ENCODE measurements at places on chromosomes 6 and 20.
A peak's percentile ranks its signal among the peaks of the same experiment; 100 is the strongest.

DNA sequence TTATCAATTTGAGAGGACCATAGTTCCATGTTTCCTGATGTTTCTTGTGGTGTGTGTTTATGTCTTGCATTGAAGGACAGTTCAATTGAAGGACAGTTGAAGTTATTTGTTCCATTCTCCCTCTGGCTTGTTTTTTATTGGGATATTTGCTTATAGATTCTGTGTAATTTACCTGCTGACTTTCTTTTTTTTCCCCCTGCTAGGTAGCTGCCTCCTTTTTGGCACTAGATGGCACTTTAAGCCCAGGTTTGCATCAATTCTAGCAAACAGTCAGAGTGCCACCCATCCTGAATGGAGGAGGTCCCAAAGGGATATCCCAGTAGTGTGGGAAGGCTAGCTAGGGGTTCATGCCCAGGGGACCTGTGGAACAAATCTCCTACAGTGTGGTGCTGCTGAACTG lies 78.1 kb downstream of the CFAP61 start:
- peak; percentile 1 for DNase-seq

DNA sequence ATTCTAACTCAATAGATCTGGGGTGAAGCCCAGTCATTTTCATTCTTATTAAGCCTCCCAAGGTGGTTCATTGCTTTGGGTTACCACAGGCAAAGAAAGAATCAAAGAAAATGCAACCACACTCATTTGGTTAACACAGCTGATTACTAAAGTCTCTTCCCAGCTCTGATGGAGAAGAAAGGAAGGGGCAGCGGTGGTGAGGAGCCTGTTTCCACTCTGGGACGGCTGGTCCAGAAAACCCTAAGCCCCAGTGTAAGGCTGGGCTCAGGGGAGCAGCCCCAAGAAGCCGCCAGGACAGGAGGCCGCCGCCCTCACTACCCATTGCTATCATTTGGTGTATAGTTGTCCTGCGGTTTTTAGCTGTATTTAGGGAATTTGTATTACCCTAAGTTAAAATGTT lies 226.9 kb downstream of the CD83 start:
- DNase-seq = no peak

DNA sequence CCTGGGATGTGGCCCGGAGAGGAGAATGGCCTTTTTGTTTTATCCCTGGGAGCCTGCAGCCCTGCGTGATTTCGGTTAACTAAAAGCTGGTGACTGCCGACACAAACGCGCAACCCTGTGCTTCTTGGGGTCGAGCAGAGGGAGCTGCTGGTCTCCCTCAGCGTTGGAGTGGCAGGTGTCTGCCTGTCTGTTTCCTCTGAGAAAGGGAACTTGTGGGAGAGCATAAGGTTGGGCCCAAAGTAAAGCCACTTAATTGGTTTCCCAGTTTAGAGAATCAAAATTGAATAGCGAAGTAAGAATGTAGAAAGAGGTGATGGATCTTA lies 500 bp downstream of the LTV1 start:
- no peak for DNase-seq

- DNase-seq = no peak
Observed at GRCh38 chr6:40499215-40499614, 87.9 kb downstream of the LRFN2 start.

DNA sequence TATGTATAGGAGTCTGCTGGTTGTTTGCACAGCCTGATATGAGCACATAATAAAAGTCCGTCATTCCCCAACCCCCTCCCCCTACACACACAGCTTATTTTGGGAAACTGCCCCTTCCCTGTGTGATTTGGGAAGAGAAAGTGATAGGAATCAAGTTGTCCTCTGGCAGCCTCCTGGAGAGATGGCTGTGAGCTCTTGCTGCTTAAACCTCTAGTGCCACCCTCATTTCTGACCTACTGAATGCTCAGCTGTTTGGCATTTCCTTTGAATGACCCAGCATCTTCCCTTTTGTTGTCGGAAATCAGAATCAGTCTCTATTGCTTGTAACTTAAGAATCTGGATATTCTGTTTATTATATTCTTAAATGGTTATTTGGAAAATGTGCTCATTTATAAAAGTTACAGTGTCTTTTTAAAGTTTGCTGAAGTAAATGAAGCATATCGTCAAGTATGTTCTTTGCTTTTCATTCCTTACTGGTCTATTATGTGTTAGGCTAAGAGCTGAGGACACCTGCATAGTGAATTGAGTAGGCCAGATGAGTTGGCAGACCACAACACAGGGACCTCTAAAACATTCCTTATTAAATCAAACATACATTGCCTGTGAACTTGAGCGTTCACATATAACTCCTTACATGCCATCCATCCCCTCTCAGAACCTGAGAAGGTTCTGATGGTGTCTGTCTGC lies 5.5 kb downstream of the RWDD2A start:
- no peak for DNase-seq

- peak; percentile 14 for DNase-seq
Observed at GRCh38 chr6:87174078-87174579, 18.8 kb downstream of the ZNF292 start.

- DNase-seq = peak; percentile 40
Observed at GRCh38 chr6:144585217-144585814, 300.2 kb downstream of the UTRN start.

- no peak for DNase-seq
Observed at GRCh38 chr6:122289762-122290539, 109.5 kb upstream of the HSF2 start.

- no peak for DNase-seq
Observed at GRCh38 chr20:51223183-51223720, 200.3 kb upstream of the KCNG1 start.

- no peak for DNase-seq
Observed at GRCh38 chr6:31775184-31775583, 1.9 kb downstream of the VWA7 start.

DNA sequence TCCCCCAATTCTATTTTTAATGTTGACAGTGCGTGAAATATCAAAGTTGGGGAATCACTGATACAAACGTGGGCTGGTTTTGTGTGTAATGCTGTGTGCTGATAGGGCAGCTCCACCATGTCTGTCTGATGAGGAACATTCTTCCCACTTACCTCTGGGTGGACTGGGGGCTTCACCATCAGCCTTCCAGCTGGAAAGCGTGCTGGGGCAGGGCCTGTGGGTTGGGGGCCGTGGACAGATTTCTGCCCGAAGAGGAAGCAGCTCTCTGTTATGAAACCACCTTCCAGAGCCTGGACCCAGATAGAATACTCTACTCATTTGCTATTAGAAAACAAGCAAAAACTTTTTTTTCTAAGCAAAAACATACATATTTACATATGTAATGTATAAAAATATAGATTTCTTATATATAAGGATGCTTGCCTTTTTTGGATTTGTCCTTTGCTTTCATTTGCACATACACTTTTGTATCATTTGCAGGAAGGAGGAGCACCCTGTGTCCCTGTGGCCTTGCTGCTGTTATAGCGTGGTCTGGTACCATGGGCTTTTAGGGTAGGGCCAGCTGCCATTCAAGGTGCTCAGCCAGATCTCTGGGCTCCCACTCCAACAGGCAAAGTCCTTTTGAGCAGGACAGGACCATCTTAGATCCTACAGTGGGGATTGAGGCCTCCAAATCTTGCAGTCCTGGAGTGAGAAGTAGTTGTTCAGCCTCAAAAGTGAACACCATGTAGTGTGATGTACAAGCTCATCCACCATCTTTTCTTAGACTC lies 48.1 kb downstream of the DUSP22 start:
- no peak for DNase-seq

GRCh38 chr6:26270486-26270861 lies 94.5 kb upstream of the BTN3A2 start:
- peak; percentile 23 for DNase-seq

DNA sequence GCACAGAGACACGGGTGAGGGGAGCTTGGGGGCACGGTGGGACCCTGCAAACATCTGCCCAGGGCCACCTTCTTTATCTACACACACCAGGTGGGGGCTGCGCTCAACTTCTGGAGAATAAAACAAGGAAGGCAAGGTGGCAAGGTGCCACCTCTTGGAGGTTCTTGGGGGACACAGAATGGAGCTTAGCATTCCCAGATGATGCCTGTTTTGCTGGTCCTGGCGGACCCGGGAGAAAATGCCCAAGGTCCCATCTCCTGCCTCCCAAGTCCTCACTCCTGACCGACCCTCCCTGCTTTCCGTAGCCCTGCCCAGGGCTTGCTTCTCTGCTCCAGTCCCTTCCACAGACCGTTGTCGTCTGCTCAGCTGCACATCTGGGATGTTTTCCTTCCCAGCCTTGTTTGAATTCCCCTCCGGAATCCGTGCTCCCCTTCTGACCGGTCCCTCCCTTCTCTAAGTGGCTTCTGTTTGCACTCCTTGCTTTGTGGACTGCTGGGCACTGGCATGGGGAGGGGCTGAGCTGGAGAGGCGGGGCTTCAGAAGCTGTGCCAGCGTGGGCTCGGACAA lies 13.1 kb downstream of the ITPR3 start:
- no peak for DNase-seq

GRCh38 chr6:84061174-84061573 lies 27.6 kb downstream of the MRAP2 start:
- DNase-seq = no peak

- no peak for DNase-seq
Observed at GRCh38 chr20:50532221-50532620, 22.0 kb downstream of the PTPN1 start.

GRCh38 chr6:133377219-133377618 lies 136.1 kb downstream of the EYA4 start:
- no peak for DNase-seq

- no peak for DNase-seq
Observed at GRCh38 chr6:21208796-21209186, 384.8 kb upstream of the SOX4 start.

DNA sequence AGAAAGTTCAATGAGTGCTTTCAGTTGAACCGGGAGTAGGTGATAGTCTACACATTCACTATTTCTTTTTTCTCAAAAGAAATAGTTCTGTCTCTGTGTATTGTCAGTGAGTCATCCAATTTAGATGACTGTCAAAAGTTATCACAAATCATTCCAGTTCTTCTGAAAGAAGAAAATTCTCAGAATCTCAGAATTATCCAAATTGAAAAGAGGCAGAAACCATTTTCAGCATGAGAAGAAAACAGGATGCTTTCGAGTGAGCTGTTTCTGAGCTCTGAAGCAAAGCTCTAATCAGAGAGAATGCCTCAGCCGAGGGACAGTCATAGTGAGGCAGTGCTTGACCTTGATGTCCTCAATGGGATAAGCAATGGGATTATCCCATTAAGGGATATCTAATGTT lies 97.9 kb downstream of the HUS1B start:
- no peak for DNase-seq

GRCh38 chr6:148565930-148566663 lies 180.7 kb upstream of the UST start:
- DNase-seq = no peak

- DNase-seq = peak; percentile 3
Observed at GRCh38 chr6:132713352-132714134, at the start of gene VNN1. VNN1 (minus strand) TSS chr6:132714055; CDS start chr6:132714035, 20 bp downstream.

- DNase-seq = no peak
Observed at GRCh38 chr6:161639772-161640171, 365.9 kb upstream of the AGPAT4 start.

- no peak for DNase-seq
Observed at GRCh38 chr6:40901322-40902055, 137.5 kb downstream of the UNC5CL start.

DNA sequence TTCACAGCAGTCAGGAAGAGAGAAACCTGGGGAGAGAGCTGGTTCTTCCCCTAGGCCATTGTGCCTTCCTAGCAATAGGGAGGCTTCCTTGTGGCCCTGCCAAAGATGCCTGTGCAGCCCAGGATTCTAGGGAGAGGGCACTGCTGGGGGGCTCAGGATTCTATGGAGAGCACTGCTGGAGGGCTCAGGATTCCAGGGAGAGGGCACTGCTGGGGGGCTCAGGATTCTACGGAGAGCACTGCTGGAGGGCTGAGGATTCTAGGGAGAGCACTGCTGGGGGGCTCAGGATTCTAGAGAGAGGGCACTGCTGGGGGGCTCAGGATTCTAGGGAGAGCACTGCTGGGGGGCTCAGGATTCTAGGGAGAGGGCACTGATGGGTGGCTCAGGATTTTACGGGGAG lies 25.8 kb downstream of the EDN3 start:
- DNase-seq = no peak

- no peak for DNase-seq
Observed at GRCh38 chr6:38024908-38025307, 205.4 kb downstream of the ZFAND3 start.

DNA sequence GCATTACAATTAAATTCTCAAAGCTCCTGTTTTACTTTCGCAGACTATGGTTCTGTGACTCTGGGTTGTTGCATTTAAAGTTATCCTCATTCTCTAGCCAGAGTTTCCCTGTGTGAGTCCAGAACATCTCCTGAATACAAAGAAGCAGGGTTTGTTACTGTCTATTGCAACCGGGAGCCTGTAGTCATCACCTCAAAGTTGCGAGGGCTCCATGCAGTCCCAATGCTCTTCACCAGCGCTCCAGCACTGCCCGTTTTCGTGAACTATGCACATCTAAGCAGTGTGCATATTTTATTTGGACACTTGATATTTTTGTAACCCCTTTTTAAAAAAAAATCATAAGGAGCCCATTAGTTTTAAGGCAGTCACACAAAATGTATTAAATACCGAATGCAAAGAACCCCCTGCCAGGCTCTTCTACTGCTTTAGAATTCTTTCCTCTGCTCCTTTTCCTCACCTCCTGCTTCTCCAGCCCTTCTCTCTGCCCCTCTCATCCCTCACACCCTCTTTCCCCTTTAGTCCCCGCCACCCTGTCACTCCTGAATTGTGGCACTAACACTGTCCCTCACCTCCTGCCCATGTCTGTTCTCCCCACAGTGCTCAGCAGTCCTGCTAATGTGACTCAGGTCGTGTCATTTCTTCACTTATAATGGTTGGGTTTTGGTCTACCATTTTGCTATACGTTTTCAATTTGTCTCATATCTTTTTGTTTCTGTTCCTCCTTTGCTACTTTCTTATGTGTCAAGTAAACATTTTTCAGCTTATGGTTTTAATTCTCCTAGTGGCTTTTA lies 1.1 kb upstream of the HLA-C start:
- DNase-seq = peak; percentile 42

GRCh38 chr20:63951398-63952209 lies 4.6 kb downstream of the UCKL1 start:
- no peak for DNase-seq

GRCh38 chr6:3253597-3253961 lies 5.2 kb upstream of the PSMG4 start:
- DNase-seq = no peak

- DNase-seq = no peak
Observed at GRCh38 chr6:147653631-147654030, 145.1 kb downstream of the SAMD5 start.

All from CD4-positive, alpha-beta T cell treated with Interleukin-10 for 1 hour (primary cell).